ENCODE measurements at places on chromosomes 6 and 20.

- DNase-seq, result no peak
Measured at GRCh38 chr6:36243562-36244212, 26.2 kb upstream of the PNPLA1 start.

- no peak for DNase-seq
Measured at GRCh38 chr6:87879132-87879861, 168.3 kb upstream of the SPACA1 start.

DNA sequence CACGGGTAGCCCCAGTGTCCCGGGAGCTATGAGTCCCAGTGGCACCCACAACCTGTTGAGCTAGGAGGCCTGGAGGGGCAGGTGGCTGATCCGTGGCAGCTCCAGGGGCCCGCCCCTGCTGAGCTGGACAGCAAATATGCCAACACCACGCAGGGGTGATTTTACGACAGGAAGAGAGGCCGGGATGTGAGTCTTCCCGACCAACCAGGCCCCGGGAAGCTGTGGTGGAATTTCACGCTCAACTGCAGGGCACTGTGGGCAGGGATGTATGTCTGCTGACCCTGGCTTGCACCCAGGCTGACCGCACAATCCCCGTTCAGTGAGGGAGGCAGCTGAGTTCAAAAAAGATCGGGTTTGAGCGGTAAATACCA lies 183.9 kb downstream of the ERMARD start:
- no peak for DNase-seq

GRCh38 chr6:10584607-10585006 lies 63.5 kb downstream of the GCNT2 start:
- no peak for DNase-seq

- DNase-seq, result no peak
Measured at GRCh38 chr6:101344885-101345284, 48.6 kb upstream of the GRIK2 start.

DNA sequence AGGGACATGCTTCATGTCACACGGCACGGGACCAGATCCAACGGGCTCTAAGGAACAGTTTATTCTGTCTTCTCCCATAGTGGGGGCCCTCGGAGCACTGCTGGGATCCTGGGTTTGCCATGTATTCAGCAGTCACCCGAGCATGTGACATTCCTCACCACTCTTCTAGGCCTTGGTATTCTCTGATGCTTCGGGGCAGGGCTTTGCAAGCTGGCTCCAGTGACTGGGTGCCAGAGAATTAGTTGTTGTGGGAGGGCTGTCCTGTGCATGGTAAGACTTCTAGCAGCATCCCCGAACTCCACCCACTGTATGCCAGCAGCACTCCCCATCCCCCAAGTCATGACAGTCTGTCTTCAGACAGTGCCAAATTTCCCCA lies 5.4 kb downstream of the CCN5 start:
- no peak for DNase-seq

GRCh38 chr6:126941751-126942150 lies 176.7 kb upstream of the RSPO3 start:
- no peak for DNase-seq

DNA sequence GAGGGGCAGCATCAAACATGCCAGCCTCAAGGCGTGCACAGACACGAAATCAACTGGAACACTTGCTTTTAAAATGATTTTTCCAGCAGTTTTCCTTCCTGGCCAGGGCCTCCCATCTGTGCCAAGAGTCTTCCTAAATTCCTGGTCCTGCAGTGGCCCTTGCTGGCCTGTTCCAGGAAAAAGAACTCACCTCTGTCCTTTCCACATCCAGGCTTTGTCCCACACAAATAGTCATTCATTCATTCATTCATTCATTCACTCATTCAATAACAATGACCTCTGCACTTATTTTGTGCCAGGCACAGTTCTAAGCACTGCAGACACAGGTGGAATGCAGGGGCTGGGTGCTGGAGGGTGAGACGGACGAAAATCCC lies 89.0 kb upstream of the CCDC167 start:
- DNase-seq, result no peak
